ENCODE measurements at places on chromosomes 4 and X. TPM values are rescaled to one million over a fixed set of nuclear protein-coding genes. Genes with fewer than 3 reads are reported as not detected.

The TIGD4 gene
- polyA plus RNA-seq: 0.35 TPM

The FGFR3 gene
- 163 TPM for polyA plus RNA-seq

The MAGEB17 gene
- 0.66 TPM for polyA plus RNA-seq

The MEPE gene
- polyA plus RNA-seq: not detected

The CASP3 gene
- polyA plus RNA-seq: 8.1 TPM

The CLDN22 gene
- 0.02 TPM for polyA plus RNA-seq

The CYBB gene
- polyA plus RNA-seq: 0.80 TPM

The ARHGEF38 gene
- polyA plus RNA-seq: 6.8 TPM

The ARAP2 gene
- 3.2 TPM for polyA plus RNA-seq

The MAGEC1 gene
- not detected for polyA plus RNA-seq

The APLN gene
- 0.19 TPM for polyA plus RNA-seq

The SLC9B2 gene
- 2.1 TPM for polyA plus RNA-seq

All from pancreas (tissue), 10 donors.